ENCODE measurements at places on chromosomes 6 and 20. TPM values are rescaled to one million over a fixed set of nuclear protein-coding genes. Genes with fewer than 3 reads are reported as not detected.

Gene C6orf52
- total RNA-seq: 0.26 TPM

Gene CCN2
- total RNA-seq: 861 TPM

Gene TSPYL4
- total RNA-seq: 14.4 TPM

Gene SLC25A27
- 0.66 TPM for total RNA-seq

Gene IL17F
- total RNA-seq: not detected

Gene UTRN
- total RNA-seq: 250 TPM

Gene POM121L2
- total RNA-seq: not detected

Gene BPIFB1
- not detected for total RNA-seq

Gene CLPSL2
- not detected for total RNA-seq

Gene PDRG1
- 5.7 TPM for total RNA-seq

Gene MEI4
- total RNA-seq: not detected

Gene WFDC5
- total RNA-seq: not detected

- DNase-seq: no peak
These were observed 3.4 kb downstream of the SERAC1 start for GRCh38 chr6:158164579-158165170.

DNA sequence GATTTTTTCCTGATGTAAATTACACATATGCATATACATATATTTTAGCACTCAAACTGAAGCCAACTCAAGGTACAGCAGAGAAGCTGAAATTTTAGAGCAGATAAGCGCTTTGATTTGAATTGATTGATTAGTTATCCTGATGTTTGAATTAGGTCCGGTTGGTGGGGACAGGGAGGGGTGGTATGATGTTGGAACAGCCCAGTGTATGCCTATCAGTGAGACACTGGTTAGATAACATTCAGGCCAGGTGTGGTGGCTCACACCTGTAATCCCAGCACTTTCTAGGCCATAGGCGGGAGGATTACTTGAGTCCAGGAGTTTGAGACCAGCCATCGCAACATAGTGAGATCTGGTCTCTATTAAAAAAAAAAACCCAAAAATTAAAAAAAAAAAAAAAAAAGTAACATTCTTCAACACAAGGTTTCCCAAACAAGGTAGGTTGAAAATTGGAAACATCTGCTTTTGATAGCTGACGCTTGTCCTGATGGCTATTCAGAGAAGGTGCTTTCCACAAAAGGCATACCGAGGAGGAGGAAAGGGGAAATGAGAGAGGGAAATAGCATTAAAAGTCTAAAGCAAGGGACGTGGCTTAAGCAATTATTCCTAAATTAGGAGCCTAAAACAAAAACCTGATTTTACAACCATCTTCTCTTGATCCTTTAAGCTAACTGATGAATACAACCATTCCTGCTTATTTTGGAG lies 288.4 kb upstream of the JARID2 start:
- no peak for DNase-seq

GRCh38 chr6:123127807-123128206 lies 131.8 kb downstream of the CLVS2 start:
- DNase-seq: no peak

DNA sequence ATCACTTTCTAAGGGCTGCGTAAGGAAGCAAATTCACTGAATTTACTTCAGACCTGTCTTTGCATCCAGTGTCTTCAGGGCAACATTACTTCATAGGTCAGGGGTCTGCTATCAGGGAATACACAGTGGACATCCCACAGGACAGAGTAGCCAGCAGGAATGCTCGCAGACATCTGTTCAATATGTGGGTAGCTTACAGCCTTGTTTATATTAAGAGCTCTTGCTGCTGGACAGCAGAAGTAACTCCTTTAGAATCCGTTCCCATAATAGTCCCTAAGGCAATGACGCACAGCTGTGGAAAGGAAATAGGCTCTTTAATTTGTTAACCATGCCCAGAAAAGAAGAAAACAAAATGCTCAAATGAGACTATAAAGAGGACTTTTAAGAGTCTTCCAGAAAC lies 198.7 kb downstream of the MOXD1 start:
- no peak for DNase-seq

GRCh38 chr20:6954219-6954618 lies 186.7 kb downstream of the BMP2 start:
- DNase-seq: no peak

DNA sequence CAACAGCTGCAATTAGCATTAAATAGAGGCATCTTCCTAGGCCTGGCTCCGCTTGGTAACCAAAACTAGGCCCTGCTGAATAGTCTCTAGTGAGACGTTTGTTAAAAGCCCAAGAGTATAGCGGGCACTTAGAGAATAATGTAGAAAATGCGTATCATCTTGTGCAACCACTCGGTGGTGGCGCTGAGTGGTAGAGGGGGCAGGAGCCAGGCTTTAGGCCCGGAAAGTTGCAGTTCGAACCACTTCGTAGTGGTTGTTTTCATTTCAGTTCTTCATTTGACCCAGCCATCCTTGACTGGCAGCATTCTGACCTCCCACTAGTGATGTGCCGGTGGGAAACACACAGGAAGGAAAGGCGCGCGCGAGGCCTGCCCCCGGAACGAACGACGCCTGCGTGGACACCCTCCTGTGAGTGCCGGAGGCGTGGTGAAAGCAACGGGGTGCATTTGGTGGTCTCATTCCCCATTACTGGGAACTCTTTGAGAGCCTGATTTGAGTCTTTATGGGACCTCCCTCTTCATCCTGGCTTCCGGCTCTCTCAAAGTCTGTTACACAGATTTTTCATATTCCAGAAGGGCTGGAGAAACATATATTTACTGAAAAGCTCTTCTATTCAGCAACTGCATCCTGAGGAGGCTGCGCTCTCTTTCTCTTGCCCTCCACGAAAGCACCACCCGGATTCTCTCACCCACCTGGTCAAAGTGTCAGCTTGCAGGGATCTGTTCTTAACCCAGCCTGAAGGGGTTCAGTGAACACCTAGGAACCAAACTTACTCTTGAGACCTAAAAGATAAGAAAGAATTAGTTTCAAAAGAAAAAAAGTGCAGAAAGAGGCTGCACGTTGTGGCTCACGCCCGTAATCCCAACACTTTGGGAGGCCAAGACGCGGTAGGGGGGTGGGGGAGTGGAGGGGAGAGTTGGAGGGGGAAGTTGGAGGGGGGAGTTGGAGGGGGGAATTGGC lies 18.2 kb downstream of the GPX5 start:
- DNase-seq: no peak

DNA sequence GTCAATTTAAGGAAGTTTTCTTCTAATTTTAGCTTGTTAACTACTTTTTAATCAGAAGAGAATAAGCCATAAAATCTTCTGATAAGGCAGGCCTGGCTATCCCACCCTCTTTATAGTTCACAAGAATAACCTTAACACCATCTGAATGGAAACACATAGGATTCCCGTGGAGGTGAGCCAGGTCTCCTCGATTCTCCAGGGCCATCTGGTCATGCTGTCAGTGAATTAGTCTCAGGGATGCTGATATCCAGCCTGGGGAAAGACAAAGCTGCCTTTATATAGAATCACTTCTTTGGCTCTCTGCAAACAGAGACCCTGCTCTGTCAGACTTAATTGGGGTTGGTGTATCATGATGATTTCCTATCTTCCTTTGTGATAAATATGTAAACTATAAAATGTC lies 30.1 kb upstream of the TAGAP start:
- DNase-seq: no peak

DNA sequence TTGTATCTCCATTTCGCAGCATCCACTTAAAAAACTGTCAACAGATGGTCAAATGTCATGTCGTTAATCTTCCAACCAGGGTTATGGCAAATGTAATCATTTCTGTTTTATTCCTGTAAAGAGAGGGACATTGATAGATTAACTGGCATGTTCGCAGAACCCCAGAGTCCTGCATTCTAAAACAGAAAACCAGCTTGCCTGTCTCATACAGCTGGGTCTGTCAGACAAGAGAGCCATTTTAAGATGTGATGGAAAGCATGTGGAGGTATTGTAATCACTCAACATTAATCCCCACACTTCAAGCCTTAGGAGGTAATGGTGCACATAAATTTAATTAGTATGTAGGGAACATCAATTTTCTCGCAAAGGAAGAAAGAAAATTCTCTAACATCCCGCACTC lies 4.4 kb downstream of the SMLR1 start:
- DNase-seq: no peak

GRCh38 chr20:38620441-38620840 lies 18.8 kb downstream of the ARHGAP40 start:
- DNase-seq: no peak

DNA sequence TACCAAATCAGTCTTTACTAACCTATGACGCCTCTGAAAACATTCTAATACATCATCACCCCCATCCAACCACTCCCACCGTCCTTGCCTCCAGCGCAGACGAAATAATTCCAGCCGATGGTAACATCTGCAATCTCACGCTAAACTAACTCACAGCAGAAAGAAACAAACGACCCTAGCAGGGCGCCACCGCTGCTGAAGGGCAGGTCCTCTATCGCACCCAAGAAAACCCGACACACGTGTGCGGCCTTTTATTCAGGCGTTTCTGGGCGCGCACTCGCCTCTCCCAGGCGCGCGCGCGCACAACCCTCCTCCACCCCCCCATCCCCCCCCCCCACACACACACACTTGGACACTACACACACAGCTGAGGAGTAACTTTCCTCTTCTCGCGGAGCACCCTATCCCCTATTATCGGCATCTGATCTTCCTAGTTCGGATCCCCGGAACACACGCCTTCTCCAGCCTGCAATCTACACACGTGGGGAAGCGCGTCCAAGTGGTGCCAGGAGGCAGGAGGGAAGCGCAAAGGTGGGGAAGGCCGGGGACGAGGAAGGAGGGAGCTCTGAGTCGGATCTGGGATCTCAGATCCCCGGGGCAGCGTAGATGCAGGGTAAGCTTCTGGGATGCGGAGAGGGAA lies 1.4 kb downstream of the GFOD1 start:
- DNase-seq: no peak

GRCh38 chr6:38549795-38550194 lies 89.9 kb downstream of the BTBD9 start:
- DNase-seq: no peak

- DNase-seq: no peak
These were observed 93.6 kb downstream of the PCSK2 start for GRCh38 chr20:17320456-17320855.

DNA sequence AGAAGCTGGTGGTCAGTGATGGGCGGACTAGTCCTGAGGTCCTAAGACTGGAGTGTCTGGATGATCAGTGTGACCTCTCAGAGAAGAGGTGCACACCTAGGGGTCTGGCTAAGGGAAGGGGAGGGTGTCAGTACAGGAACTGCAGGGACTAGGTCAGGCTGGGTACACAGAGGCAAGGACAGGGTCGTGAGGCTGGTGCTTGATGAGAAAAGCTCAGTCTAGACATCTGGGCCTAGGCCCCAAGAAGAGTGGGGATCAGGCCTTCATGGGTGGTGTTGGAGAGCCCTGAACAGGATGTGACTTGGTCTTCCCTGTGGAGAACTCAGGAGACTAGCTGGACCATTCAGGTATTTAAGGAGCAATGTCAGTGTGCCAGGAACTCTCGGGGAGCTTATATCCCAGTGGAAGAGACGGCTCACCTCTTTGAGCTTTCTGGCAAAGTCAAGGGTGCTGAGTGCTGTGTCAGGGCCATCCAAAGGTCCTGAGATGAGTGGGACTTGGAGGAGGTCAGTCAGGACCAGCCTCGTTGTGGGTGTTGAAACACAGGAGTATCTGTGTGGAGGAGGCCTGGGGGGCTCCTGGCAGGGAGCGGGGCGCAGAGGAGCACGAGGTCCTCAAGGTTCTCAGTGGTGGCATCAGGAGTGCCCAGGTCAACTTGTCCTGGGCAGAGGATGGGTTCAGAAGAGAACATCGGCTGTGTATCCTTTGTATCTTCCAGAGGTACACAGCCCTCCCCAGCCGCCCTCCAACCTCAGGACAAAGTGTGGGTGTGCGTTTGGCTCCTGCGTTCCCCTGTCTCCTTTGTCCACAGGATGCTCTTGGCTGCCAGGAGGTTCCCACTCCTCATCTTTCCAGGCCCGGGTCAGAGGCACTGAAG lies 13.3 kb upstream of the MYT1 start:
- no peak for DNase-seq

- no peak for DNase-seq
These were observed 285.7 kb upstream of the PRDM1 start for GRCh38 chr6:105800398-105800797.

GRCh38 chr6:912871-913835 lies 220.2 kb upstream of the EXOC2 start:
- no peak for DNase-seq

- no peak for DNase-seq
These were observed 113.0 kb downstream of the GRM4 start for GRCh38 chr6:34032856-34033255.

DNA sequence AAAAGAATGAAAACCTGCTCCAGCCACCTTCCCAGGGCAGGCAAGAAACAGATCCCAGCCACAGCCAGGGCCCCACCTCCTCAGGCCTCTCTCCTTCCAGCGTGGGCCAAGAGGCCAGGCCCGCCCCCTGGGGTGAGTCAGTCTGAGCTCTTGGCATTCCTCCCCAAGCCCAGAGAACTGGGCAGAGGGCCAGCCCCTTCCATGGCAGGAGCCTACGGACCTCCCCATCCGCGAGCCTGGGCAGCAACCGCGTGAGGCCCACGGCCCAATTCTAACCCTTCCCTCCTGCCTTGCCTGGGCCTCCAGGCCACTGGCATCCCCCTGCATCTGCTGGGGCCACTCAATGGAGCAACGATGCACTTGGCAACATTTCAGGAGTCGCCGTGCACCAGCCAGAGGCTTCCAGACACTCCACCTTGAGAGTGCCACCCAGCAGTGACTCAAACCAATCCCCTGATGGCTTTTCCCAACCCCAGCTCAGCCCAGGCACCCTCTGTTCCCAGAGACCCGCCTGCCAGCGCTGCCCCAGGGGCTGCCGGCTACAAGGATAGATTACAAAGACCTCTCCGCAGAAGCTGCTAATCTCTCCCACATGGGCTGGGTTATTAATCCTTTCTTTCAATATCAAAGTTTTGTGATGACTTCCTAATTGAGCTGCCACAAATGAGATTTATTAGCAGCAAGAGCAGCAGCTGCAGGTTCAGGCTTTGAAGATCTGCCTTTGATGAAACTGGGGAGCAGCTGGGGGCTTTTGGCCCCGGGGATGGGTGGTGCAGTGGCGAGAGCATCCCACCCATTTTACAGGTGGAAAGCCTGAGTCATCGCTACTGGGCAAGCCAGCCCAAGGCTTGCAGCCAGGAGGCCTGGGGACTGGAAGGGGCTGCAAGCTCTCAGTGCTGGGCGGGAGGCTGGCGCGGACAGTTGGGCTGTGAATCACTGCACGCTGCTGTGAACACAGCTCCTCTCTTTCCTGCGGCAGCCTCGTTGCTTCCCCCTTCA lies 85.7 kb downstream of the NFATC2 start:
- DNase-seq: peak; percentile 81

GRCh38 chr20:57567471-57568079 lies 6.7 kb downstream of the PCK1 start:
- DNase-seq: no peak
